Skeletal muscle cell (primary cell): ENCODE measurements at places on chromosomes 7 and 10.
A peak's percentile ranks its signal among the peaks of the same experiment; 100 is the strongest.

GRCh38 chr7:6399351-6399750 lies 48.4 kb downstream of the DAGLB start:
- DNase-seq: no peak

DNA sequence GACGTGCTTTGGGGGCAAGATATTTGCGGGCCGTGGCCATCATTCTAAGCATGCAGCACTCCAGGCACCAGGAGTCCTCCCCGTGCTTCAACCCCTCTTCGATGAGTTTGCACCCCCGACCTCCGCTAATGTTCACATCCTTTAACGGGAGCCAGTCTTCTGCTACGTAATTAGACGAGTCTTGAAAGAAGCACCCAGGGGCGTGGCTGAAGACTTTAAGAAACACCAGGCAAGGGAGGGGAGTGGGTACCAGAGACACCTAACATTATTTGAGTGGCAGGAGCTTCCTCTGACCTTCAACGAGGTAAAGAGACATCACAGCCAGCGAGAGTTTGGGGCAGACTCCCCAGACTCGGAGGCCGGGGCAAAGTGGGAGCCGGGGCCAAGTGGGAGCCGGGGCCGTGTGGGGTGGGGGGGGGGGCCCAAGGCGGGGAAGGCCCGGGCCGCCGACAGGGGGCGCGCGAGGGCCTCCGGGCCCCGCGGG lies 31.1 kb upstream of the TOMM7 start:
- no peak for DNase-seq

- no peak for DNase-seq
These were observed 53.3 kb downstream of the DNAJB6 start for GRCh38 chr7:157389951-157390730.

- no peak for DNase-seq
These were observed 89.8 kb downstream of the TMEM130 start for GRCh38 chr7:98779800-98780587.

DNA sequence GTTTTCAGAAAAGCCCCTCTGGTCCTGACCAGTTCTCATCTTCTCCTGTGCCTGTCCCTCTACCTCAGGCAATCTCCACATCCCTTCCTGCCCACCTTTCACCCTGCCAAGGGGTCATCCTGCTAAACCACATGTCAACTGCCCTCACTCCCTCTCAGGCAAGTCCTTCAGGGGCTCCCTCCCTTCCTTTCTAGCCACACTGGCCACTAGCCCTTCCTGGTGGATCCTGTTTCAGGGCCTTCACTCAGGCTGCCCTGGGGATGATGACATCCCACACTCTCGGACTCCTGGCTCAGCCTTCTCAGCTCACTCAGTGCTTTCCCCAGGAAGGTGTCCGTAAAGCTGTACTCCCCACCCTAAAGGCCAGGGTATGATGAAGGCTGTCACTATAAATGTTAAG lies 13.4 kb downstream of the STEAP1B start:
- no peak for DNase-seq

GRCh38 chr10:128147669-128148068 lies 21.4 kb upstream of the MKI67 start:
- peak; percentile 49 for DNase-seq
